ENCODE measurements at places on chromosomes 6 and 20.
A peak's percentile ranks its signal among the peaks of the same experiment; 100 is the strongest.

DNA sequence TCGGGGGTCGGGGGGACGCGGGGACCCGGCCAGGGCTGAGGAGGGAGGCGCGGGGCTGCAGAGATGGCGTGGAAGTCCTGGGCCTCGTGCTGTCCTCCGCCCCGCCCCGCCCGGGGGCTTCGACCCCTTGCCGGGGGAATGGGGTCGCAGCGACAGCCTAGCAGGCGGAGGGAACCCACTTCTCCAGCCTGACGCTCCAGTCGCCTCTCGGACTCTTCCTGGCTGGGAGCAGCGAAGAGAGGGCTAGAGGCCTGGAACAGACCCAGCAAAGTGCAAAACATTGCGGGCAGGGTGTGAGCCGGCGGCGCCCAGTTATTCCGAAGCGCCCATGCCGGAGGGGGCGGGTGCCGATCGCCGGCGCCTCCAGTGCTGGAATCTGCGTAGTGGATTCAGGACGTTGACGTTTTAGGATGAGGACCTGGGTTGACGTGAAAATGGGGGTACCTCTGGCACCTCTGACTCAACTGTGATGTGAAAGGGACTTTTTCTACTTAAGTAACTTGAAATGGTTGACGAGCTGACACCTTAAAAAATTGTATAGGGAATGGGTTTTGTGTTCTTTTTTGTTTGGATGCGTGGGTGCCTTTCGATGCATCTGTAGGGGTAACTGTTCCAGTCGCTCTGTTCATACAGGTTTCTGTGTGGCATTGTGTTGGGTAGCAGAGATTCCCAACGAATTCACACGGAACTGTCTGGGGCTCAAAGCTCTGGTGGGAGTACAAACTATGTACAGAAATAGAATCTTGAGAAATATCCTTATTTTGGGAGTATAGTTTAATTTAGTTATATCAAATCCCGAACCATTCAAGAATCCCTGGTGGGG is 1.4 kb downstream of the SLC35F1 start:
- no peak for DNase-seq

GRCh38 chr6:15106958-15107643 is 138.8 kb upstream of the JARID2 start:
- DNase-seq: no peak

- no peak for DNase-seq
Observed at GRCh38 chr6:163712981-163713380, 298.5 kb downstream of the QKI start.

DNA sequence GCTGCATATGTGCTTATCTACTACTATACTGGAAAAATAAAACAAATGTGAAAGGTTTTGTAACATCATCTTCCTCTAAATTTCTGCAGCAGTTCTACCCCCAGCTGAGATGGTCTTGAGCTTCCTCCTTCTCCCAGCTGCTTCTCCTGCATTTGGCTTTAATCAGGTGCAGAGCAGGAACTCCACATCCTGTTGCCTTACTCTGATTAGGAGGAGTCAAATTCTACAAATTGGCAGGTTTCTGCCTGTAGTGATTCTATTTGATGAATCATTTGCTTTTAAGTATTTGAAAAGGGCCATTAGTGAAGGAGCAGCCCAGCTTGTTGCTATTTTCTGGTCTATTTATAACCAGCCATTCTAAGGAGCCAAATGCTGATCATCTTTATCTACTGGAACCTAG is 224.5 kb downstream of the GMDS start:
- DNase-seq: peak; percentile 67

DNA sequence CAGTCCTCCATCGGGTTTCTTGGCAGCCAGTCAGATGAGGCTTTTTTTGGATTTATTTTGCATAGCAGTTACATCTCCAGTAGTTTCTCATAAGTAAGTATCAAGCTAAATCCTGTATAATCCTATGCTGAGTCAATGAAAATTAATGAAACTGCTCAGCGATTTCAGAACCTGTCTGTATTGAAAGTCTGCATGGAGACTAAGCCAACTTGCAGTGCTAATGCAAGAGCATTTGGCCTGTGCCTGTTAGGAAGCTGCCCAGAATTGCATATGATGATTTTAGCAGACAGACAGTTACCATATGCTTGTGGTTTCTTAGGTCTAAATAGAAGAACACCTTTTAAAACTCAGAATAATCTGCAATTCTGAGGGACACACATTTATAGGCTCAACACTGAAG is 25.2 kb upstream of the LRRN4 start:
- DNase-seq: no peak

DNA sequence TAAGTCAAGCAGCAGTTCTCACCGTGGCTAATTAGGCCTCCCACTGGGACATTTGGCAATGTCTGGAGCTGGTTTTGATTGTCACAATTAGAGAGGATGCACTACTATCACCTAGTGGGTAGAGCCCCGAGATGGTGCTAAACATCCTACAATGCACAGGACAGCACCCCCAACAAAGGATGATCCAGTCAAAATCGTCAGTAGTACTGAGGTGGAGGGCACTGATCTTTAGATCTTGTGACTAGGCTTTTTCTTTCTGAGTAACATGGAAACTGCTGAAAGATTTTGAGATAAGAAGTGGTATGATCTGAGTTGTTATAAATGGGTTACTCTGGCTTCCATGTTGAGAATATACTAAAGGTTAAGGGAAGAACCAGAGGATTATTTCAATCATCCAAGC is 12.0 kb downstream of the UBD start:
- no peak for DNase-seq

DNA sequence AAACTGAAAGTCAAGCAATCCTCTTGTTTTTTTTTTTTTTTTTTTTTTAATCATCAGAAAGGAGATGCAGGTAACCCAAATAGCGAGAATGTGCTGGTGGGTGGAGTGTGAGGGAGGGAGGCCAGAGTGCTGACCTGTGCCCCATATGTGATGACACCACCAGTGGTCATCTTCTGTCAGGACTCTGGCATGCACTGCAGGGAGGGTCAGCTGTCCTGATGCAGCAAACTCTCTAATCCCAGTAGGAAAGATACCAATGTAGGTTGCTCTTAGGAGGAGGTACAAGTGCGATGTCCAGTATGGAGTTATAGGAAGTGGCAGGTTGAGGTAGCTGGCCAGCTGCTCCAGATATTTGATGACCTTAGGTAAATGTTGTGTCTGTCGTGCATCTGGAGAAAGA is 2.8 kb upstream of the CST4 start:
- DNase-seq: no peak

DNA sequence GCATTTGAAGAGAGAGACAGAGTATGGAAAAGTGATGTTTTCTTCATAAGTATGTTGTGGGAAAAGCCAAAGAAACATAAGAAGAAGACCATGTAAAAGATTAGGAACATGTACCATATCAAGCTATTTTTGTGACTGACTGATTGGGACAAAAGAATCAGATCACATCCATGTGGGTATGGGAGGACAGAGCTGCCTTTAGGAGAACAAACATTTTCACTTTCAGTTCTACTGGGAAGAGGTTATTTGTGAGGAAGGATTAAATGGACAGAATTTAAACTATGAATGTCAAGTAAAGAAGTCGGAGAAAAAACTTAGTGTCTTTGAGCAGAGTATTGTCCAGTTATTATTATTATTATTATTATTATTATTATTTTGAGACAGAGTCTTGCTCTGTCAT is 124.4 kb upstream of the HCRTR2 start:
- no peak for DNase-seq

Data from NCI-H748 treated with DMSO at 0.1 percent for 48 hours (cell line).